EL (cell line): ENCODE measurements at places on chromosomes 3 and 15.
A peak's percentile ranks its signal among the peaks of the same experiment; 100 is the strongest.

- DNase-seq: no peak
These were observed 22.9 kb upstream of the DCLK3 start for GRCh38 chr3:36786921-36787890.

- no peak for DNase-seq
These were observed 963.2 kb downstream of the PLOD2 start for GRCh38 chr3:145197821-145198220.

DNA sequence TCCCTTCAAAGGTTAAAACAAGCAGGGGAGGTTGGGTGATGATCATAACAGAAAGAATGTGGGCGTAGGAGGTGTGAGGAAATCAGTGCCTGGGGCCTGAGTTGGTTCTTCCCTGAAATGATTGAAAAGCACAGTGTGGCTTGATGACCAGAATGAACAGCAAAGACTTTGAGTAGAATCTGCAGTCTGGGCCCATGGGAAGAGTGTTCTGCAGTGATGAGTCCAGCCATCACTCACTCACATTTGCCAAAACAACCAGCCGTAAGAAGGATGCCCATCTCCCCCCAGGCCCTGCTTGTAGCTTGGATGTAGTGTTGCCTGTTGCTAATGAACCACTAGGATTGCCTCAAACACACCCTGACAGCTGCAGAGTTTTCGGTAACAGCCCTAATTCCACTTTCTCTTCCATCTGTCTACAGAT, 67.9 kb downstream of the VGLL3 start:
- DNase-seq: peak; percentile 90

- DNase-seq: no peak
These were observed 53.9 kb downstream of the CRTC3 start for GRCh38 chr15:90583471-90584252.

DNA sequence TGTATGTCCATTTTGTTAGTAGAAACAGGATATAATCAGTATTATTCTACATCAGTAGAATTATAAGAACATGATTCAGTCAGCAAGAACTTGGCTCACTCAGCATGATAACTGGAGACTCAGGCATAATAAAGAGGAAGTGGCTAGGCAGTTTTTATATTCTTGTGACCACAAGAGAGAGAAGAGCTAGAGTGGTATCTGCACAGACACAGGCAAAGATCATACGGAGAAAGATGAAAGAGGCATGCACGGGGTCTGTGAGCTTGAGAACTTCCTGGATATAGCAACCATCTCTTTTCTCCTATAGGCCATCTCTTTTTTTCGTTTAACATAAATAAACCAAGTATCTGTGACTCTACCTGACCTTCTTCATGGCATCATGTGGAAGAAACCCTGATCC, 46.8 kb downstream of the MYO5A start:
- peak; percentile 86 for DNase-seq

DNA sequence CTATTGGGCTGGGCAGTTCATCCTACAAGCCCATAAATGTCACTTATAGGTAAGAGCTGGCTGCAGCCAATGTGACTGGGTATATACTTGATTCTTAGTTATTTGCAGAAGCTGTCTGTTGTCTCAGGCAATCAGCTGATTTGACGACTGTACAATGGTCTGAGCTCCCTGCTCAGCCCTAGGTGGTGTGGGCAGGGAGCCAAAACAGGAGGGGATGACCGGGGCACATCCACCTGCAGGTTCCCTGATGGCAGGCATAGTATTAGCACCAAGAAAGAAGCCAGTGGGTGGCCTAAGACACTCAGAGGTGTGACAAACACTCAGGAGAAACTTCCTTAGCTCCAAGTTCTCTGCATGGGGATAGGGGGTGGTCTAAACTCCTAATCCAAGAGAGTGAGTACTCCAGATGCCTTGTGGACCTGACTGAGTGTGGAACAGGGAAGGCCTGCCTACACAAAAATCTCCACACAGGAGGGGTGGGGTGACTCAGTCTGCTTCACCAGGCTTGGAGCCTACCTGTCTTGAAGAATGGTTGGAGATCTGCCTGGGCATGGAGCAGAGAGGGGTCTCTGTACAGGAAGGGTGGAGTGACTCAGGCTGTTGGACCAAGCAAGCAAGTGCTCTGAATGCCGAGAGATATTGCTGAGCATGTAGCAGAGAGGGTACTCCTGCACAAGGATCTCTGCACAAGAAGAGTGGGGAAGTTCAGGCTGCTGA, 690.4 kb upstream of the NAALADL2 start:
- no peak for DNase-seq

DNA sequence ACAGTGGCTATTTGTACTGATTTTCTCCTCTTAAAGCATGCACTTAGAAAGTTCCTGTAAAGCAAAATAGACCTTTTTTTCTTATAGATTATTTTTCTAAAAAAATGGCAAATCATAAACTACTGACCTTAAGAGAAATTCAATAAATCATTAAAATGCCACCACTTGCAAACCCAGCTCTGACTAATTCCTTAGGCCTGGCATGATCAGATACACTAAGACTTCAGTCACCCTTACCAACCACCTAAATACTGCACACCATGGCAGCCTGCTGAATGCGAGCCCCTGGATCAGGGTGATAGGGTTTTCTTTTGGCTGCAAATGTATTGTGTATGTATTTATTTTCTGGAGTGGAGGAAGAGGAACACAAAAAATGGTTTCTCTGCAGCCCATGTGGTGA, 370.6 kb upstream of the TBL1XR1 start:
- DNase-seq: peak; percentile 16

DNA sequence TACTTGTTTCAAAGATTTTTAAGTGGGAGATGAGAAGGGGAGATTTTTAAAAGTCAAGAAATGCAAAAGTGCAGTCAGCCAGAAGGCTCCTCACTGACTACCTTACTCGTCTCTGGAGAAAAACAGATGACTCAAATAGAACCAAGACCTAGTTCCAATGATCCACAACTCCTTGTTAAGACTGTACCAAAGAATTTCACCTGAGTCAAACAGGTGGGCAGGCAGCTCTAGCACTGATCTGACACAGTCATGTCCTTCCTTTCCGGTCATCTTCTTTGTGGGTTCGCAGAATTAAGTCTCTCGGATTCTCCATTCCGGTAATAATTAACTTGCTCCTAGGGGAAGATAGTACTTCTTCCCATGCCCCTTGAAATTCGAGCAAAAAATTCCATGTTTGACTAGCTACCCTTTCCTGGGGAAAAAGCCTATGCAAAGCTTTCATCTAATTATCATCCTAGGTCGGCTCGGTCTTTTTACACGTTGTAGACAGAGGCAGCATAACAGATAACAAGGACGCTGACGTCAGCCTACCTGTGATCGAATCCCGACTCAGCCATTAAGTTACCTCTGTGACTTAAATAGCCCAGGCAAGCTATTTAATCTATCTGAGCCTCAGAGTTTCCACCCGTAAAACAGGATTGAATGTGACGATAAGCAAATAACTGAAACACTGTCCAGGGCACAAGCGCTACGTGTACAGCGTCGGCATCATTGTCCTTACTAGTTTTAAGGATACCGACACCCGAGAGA, 758 bp downstream of the SELENOK start:
- DNase-seq: peak; percentile 28

- no peak for DNase-seq
These were observed 11.6 kb downstream of the ARPP19 start for GRCh38 chr15:52557274-52557641.

- DNase-seq: no peak
These were observed 315.0 kb upstream of the STAC start for GRCh38 chr3:36065321-36065720.

DNA sequence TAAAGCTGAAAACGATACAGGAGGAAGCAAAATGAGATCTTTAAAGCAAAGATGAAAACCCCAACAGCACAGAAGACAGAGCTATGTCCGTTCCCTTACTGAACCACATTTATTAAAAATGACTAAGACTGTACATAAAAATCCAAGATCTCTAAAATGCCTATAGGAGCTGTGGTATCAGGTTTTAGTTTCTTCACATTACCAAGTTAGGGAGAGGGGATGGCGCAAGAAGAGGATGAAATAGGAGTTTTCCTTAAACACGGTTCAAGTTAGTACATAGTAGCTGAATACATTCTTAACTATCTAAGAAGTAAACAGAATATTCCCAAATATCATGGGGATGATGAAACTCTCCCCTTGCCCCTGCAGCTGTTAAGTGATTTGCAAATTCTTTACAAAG, 6.3 kb downstream of the EOMES start:
- no peak for DNase-seq

DNA sequence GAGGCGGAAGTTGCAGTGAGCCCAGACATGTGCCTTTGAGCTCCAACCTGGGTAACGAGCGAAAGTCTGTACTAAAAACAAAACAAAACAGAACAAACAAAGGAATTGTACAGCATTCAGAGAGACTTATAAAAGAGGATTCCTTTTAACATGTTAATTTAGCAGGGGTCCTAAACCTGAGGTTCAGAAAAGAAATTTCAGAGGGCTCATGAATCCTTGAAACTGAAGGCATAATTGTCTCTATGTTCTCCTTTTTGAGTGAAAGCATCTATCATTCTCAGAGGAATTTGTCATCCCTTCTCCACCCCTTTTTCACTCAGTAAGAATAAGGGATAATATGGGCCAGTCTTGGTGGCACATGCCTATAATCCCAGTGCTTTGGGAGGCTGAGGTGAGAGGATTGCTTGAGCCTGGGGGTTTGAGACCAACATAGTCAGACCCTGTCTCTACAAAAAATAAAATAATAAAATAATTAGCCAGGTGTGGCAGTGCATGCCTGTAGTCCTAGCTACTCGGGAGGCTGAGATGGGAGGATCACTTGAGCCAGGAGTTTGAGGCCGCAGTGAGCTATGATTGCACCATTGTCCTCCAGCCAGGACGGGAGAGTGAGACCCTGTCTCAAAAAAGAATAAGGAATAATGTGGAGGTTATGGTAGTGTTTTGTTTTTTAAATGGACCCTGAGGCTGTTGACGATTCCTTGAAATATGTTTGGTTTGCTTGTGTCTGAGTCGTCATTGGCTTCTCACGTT, 309.1 kb upstream of the C2CD4B start:
- no peak for DNase-seq

- DNase-seq: no peak
These were observed 21.7 kb downstream of the EEFSEC start for GRCh38 chr3:128174675-128175590.

DNA sequence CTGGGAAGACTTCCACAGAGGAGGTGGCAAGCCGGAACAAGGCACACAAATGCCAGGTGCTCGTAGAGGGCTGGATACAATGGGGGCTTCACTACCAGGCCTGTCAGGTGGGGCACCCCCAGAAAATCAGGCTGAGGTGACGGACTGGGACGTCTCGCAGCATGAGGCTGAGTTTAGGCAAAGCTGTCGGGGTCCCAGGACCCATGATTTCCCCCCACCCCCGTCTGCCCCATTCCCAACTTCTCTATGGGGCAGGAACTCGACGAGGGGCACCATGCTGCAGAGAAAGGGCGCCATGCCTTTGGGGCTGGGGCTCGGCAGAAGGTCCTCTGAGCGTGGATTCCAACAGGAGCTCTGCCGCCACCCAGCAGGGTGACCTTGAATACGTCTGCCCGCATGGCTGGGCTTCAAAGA, 65.7 kb upstream of the HES1 start:
- no peak for DNase-seq

GRCh38 chr3:35664460-35664919, 25.2 kb downstream of the ARPP21 start:
- no peak for DNase-seq
